ENCODE measurements at places on chromosomes 4 and X.

- DNase-seq: no peak
Observed at GRCh38 chr4:74258963-74259362, 49.3 kb upstream of the EPGN start.

DNA sequence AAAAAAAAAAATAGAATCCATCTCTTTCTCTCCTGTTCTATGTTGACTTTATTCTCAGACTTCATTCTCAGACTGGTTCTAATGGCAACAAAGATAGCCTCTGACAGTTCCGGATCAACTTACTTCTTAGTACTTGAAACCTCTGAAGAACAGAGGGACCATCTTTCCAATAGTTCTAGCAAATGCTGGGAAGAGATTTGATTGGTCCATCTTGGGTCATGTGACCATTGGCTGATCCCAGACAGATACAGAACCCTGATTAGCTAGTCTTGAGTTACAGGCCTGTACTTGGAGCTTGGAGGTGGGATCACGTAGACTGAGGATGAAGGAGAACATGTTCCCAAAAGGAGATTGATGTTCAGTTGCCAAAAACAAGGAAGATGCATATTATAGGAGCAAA lies 66.9 kb upstream of the STIM2 start:
- DNase-seq: no peak

GRCh38 chr4:186134257-186134656 lies 29.8 kb downstream of the FAM149A start:
- DNase-seq: no peak

DNA sequence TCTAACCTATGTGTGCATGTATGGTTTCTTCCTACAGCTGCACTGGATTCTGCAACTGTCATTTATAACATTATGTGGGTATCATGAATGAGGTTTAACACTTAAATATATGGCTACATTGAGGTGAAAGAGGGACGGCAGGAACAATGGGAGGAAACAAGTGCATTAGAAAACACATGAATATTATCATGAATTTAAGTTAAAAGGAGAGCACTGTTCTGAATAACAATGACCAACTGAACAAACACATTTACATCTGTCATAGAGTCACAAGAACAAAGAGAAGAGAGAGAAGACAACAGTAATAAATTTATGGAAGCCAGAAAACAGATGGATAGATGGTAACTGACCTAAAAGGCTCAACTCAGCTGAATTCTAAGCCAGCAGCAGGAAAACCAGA lies 527.1 kb upstream of the DIPK2B start:
- no peak for DNase-seq

- DNase-seq: no peak
Observed at GRCh38 chr4:84767168-84767567, 184.2 kb downstream of the CDS1 start.

DNA sequence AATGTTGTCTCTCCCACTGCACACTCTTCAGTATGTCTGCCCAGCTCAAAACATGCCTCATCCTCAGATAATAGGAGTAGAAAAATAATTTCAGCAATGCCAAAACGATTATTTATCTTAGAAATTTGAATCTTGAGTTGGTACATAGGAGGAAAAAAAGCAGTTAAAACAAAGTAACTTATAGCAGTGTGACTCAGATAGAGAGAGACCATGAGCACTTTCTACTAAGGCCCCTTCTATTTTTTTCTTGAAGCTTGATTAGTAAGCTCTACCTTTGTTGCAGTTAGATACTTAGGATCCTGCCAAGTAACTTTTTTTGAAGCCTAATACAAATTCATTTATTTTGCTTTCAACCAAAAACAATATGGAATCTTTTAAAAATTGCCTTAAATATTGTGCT lies 212.3 kb downstream of the MAD2L1 start:
- no peak for DNase-seq

DNA sequence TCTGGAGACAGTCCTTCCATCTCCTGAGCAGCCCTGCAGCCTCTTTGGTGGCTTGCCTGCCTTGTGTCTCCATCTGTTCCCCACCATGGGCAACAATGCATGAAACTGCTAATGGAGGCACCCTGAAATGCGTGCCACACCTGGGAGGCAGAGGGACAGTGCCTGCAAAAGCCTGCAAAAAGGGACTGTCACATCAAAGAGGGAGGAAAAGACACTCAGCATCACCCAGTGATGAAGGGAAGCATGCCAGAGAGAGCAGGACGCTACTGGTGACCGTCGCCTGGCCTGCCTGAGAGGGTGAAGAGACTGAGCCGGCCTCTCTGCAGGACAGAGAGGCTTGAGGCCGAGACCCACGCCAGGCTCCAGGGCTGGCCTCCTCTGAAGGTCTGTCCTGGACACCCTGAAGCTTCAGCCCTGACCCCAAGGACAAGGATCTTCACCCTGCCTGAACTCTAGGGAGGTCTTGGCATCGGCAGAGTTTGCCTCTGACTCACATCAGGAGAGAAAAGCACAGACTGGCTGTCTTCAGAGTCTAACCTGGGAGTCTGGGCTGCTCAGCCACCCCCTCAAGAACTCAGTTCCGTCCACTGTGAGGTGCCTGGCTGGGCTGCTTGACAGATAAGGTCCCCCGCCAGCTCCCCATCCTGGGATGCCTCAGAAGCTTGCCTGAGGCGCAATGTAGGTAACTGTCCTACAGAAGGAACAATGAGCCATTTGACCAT lies 8.1 kb downstream of the ACSL1 start:
- DNase-seq: no peak

- no peak for DNase-seq
Observed at GRCh38 chrX:136847874-136848273, 32.7 kb downstream of the RBMX start.

DNA sequence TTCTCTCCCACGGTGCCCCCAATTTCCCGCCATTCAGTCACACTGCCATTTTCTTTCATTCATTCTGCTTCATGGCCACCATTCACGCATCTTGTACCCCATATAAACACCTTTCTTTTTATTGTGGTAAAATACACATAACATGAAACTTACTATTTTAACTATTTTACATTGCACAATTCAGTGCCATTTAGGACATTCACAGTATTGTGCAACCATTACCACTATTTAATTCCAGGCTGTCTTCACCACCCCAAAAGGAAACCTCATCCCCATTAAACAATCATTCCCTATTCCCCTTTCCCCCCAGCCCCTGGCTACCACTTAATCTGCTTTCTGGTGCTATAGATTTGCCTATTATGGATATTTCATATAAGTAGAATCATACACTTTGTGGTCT lies 15.9 kb downstream of the SPACA5 start:
- no peak for DNase-seq

GRCh38 chr4:112938461-112939058 lies 110.9 kb upstream of the ANK2 start:
- DNase-seq: no peak

DNA sequence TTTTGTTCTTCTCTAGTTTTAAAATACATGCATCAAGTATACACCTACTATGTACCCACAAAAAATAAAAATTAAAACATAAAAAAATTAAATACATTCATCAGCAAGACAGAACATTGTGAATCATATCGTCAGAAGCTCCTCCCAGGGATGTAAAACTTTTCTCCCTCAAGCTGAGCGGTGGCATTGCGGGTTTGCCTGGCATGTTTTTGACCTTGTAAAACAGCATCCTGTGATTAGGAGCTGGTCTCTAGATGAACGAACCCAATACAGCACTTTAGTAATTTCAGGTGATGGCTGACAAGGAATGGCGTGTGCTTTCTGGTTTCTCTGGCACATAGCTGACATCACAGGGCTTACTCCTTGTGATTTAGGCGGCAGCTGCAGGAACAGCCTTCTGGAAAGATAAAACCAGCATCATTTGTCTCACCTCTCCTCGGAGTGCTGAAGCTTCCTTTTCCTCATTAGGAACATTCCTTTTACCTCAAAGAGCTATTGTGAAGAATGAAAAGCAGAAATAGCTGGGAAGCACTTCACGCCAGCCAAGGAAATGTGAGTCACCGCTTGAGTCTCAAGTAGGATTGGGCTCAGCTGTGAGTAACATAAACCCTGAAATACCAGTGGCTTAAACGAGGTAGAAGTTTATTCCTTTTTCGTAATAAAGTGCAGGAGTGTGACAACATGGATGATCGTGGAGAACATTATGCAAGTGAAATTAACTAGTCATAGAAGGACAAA lies 44.3 kb downstream of the NYX start:
- DNase-seq: no peak

GRCh38 chr4:96952610-96953009 lies 1112.7 kb downstream of the PDHA2 start:
- no peak for DNase-seq

- no peak for DNase-seq
Observed at GRCh38 chr4:126123611-126124325, 809.0 kb downstream of the FAT4 start.

DNA sequence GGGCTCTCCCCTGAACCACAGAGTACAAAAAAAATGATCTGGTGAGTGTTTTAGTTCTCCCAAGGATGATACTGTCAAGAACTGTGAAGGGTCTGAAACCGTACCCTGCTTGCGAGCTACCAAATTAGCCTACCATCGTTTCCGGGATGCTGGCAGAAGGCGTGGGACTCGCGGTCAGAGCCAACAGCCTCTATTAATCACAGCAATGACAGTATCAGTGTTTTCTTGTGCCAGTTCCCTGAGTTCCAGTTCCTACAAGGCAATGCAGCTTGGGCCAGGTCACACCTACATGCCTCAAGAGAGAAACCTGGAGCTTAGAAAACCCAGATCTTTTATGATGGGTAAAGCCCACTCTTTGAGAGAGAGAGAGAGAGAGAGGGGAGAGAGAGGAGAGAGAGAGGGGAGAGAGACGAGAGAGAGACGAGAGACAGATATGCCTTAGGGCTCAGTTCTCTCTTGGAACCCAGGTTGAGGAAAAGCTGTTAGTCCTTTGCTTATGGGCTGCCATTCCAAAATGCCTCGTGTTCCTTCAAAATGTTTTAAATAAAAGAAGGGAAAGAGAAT lies 327.8 kb downstream of the ARHGAP10 start:
- no peak for DNase-seq

DNA sequence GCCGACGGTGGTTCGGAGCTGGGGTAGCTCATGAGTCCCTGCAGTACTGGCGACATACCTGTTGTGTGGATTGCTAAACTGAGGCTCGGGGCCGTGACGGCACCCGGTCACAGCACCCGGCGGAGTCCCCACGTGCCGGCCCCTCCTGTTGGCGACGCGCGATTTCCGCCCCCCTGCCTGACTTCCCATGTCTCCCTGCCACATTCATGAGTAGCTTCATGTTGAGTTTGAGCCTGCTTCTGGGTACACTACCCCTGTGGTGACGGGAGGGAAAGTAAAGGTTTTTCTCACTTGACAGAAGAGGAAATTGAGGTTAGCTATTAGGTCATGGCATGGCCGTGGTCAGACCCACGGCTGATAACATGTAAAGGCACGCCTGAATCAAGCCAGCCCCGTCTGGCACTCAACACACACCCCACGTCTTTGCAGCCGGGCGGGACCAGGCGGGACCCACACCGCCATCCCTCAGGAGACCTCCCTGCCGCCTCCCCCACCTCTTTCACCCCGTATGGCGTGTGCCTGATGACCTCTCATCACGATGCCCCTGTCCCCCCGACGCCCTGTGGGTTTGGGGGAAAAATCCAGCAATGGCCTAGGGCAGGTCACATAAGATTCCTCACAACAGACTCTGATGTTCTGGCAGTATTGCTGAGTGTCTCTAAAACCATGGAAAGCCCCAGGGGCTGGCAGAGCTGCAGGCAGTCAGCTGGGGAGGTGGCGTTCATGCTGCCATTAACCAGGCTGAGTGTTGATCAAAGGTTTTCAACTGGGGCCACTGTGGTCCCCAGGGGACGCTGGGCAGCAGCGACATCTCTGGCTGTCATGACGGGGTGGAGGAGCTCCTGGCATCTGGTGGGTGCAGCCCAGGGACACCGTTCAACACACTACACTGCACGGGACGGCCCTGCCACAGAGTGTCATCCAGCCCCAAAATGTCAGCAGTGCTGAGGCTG lies 29.2 kb downstream of the P2RY8 start:
- DNase-seq: no peak

GRCh38 chr4:158682066-158682465 lies 10.0 kb downstream of the ETFDH start:
- no peak for DNase-seq

- no peak for DNase-seq
Observed at GRCh38 chr4:12902735-12903134, 581.4 kb downstream of the RAB28 start.

- no peak for DNase-seq
Observed at GRCh38 chr4:124708517-124709300, 3.8 kb downstream of the ANKRD50 start.

- DNase-seq: no peak
Observed at GRCh38 chrX:18721683-18722499, 14.4 kb downstream of the PPEF1 start.

DNA sequence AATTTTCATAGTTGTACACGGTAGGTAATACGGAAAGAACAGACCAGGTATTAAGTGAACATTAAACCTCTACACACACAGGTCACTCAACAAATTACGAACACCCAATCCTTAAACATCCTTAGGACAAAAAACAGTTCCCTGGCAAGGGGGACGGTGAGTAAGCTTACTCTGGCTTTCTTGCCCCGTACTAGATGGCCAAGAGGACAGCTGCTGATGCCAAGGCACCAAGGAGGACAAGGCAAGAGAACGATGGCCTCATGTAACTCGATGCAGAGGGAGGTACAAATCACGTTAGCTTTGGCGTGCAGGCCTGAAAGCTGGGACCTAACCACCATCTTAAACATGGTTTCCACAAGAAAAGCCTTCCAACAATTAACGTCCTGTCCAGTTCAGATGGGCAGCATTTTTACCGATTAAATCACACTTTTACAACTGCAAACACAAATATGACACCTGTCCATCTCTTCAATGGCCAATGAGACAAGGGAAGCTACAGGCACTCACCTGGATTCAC lies 23.7 kb downstream of the FAT1 start:
- no peak for DNase-seq

Data from liver (tissue), 10 donors.